CD4-positive, alpha-beta T cell treated with Interleukin-15 for 1 hour (primary cell): ENCODE measurements at places on chromosomes 3 and 15.

DNA sequence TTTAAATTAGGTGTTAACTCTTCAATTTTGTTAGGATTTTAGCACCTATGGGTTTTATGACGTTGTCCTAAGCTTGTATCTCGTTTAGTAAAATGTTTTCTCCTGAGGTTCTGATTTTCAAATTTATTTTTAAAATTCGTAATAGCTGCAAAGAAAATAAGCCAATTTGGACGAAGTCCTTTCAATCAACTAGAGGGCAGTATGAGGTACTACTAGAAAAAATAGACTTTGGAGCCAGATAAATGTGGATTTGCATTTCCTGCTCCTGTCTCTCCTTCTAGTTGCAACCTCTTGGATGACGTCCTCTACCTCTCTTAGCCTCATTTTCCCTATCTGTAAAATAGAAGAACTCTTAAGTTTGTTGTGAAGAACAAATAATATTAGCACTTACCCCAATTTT lies 81.1 kb downstream of the SLTM start:
- no peak for DNase-seq

- no peak for DNase-seq
These were observed 46.1 kb downstream of the FBLN2 start for GRCh38 chr3:13594991-13595421.

- DNase-seq, result no peak
These were observed 440.7 kb upstream of the THBS1 start for GRCh38 chr15:39140060-39140604.

GRCh38 chr3:42175386-42176240 lies 84.5 kb downstream of the TRAK1 start:
- no peak for DNase-seq

- DNase-seq, result no peak
These were observed 37.4 kb upstream of the LDHAL6B start for GRCh38 chr15:59169251-59169708.

GRCh38 chr15:38699633-38700230 lies 135.1 kb upstream of the RASGRP1 start:
- DNase-seq, result peak; percentile 67

GRCh38 chr15:72237853-72238224 lies 6.8 kb upstream of the PKM start:
- no peak for DNase-seq

GRCh38 chr3:158535918-158536317 lies 35.1 kb upstream of the MLF1 start:
- DNase-seq, result no peak

GRCh38 chr3:14424711-14425580 lies 22.5 kb downstream of the SLC6A6 start:
- peak; percentile 54 for DNase-seq

- DNase-seq, result no peak
These were observed 49.0 kb downstream of the CCDC54 start for GRCh38 chr3:107426223-107426622.

- DNase-seq, result no peak
These were observed 74.9 kb downstream of the MB21D2 start for GRCh38 chr3:192842711-192843110.

- DNase-seq, result peak; percentile 85
These were observed at the start of gene APH1B for GRCh38 chr15:63277038-63277892. Gene APH1B, plus strand, starts transcription at chr15:63277605. Its CDS starts 19 bp downstream, at chr15:63277624.

DNA sequence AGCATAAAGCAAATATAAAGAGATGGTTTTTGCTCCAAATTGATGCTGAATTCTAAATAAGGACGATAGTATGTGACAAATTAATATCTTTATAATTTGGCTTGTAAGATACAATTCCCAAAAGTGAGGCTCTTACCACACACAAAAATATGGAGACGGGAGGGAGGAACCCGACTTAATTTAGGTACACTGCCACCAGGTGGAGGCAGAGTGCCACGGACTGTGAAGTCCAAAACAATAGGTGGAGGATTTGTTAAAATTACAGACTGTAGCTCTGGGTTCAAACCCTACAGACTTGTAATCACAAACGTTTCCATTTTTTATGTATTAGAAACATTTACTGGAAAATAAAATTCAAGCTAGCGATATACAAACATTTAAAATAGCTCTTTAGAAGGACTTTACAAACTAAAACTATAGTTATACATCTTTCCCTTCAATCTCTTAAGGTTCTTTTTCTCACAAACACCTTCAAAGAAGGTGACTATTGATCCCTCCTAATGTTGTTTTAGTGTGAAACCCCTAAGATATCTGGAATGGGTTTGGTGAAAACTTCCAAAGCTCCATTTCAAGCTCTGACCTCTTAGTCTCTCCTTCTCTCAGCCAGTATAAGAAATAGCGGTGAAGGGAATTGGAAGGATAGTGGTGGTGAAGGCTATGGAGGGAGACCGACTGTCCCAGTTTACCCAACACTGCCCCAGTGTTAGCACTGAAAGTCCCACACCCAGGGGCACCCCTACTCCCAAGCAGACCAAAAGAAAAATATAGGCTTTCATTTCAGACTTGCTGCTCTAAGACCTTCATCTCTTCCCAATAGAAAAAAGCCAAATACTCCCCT lies 89.7 kb downstream of the AQP9 start:
- peak; percentile 60 for DNase-seq

DNA sequence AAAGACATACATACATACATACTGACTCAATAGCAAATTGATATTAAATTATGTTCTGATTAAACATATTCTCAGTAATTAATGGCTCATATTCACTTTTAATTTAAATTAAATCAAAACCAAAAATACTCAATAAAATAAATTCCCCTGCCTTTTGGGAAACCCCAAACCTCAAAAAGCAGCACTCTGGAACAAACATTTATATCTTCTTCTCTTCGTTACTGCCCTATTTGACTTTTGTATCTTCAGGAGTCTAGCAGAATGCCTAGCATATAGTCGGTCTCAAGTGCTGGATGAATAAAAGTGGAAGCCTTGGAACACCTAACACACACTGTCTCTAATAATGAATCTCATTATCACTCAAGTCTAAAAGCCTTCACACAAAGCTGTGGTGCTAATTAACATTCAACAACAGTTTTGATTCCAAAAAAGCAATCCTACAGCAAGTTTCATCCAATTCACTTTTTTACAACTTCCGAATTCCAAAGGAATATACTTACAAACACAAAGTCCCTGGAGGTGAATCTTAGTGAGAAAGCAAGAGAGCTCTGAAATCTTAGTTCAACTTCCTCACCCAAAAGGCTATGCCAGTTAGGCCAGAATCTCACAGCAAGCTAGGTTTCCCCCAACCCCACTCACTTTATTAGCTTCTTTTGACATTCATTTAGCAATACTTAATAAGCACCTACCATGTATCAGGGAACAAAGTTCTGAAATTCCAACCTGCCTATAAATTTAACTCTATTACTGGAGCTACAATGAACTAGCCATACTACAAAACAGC lies 35.0 kb downstream of the GSK3B start:
- DNase-seq, result no peak

GRCh38 chr3:54121414-54122323 lies 683 bp upstream of the CACNA2D3 start:
- DNase-seq, result no peak

GRCh38 chr15:86489981-86490380 lies 410.3 kb downstream of the AGBL1 start:
- DNase-seq, result no peak
